Cardiac muscle cell (in vitro differentiated cells and primary cell): ENCODE measurements at places on chromosomes 6 and 20.

- DNase-seq, result no peak
Measured at GRCh38 chr20:19079536-19080299, 132.7 kb upstream of the SLC24A3 start.

DNA sequence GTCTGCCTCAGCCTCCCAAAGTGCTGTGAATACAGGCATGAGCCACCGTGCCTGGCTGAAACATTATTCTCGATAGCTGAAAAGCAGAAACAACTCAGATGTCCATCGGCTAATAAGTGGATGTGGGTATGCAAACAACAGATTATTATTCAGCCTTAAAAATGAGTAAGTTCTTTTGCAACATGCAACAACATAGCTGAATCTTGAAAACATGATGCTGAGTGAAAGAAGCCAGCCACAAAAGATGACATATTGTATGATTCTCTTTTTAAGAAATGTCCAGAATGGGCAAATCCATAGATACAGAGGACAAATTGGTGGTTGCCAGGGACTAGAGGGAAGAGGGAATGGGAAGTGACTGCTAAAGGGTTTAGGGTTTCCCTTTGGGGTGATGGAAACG lies 61.7 kb downstream of the RIOK1 start:
- DNase-seq, result no peak

- DNase-seq, result no peak
Measured at GRCh38 chr20:47543006-47543431, 41.3 kb downstream of the NCOA3 start.

- DNase-seq, result no peak
Measured at GRCh38 chr6:37738216-37738615, 40.5 kb upstream of the MDGA1 start.

- DNase-seq, result no peak
Measured at GRCh38 chr20:38402089-38402488, 33.0 kb downstream of the SNHG17 start.

GRCh38 chr6:113599444-113599843 lies 257.7 kb upstream of the MARCKS start:
- DNase-seq, result no peak

DNA sequence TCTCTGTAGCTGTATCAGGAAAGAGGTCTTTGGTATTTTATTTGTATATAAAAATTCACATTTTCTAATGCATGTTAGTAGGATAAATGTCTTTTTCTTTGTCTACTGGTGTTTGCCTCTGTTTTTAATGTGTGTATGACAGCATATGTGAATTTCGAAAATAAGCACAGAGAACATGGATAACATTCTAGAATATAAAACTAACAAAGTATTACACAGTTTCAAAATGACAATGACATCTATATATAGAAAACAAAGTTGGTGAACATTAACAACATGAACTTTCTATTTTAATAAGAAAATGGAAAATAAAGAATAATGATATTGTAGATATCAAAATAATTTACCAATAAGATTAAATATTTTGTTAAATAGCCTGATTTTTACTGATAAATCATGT lies 608.0 kb downstream of the COL12A1 start:
- no peak for DNase-seq
